ENCODE measurements at places on chromosomes 4 and X.

- DNase-seq = peak; percentile 26
Observed at GRCh38 chrX:134761788-134762187, 103.5 kb upstream of the PLAC1 start.

DNA sequence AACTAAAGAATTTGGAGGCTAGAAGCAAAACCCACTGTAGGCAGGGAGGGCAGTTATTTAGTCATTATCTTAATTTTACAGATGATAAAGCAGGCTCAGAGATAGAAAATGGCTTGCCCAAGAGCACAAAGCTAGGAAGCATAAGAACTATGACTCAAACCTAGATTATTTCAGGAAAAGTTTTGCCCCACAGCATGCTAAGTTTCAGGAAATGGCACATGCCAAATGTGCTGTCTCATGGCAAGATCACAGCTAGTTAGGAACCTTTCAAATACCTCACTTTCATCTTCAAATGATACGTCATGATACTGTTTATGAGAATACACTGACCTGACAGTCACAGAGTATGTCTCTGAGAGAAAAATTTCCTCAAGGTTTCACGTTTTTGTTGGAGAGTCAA, 78.5 kb upstream of the SPANXC start:
- no peak for DNase-seq

- peak; percentile 18 for DNase-seq
Observed at GRCh38 chrX:149456476-149457245, 48.4 kb downstream of the IDS start.

DNA sequence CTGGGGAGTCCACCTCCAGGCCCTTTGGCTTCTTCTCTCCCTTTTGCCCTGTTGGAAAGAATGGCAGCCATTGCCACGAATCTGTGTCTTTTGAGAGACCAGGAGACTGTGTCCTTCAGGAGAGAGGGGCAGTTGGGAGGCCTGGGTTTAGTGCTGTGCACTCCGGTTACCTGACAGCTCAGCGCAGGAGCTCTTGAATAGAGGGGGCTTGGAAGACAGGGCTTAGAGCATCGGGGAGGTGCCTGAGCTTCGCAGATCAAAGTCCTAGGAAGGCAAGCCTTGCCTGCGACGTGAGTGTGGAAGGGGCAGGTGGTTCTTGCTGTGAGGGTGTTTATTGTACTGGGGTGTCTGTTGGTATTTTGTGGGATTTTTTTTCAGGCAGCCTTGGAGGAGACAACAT, 41.9 kb upstream of the TADA2B start:
- no peak for DNase-seq

- no peak for DNase-seq
Observed at GRCh38 chrX:28599957-28600356, 12.7 kb downstream of the IL1RAPL1 start.

- no peak for DNase-seq
Observed at GRCh38 chr4:77003400-77003799, 53.8 kb downstream of the SEPTIN11 start.

GRCh38 chr4:158159054-158159717, 13.6 kb downstream of the GASK1B start:
- no peak for DNase-seq

DNA sequence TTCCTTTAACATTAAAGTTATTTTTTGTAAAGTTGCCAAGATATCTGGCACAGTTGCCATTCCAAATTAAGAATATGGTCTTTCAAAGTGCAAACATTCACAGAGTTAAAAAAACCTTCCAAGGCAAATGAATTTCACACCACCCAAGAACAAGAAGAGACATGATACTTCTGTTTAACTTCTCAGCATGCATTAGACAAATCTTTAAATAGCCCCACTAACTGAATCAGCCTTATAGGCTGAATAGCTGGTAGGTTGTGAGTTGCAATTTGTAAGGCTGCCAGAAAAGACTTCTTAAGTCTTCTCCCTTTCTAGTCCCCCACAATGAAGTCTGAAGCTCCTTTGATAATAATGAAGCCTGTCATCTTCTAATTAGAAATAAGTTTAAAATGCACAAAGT, 95.6 kb downstream of the MAPK10 start:
- DNase-seq = no peak

- DNase-seq = no peak
Observed at GRCh38 chr4:139282721-139283075, 2.7 kb upstream of the MGARP start.

- DNase-seq = peak; percentile 49
Observed at GRCh38 chrX:40151211-40152172, 53.7 kb upstream of the BCOR start.

- DNase-seq = no peak
Observed at GRCh38 chr4:75844151-75844662, 58.0 kb downstream of the PPEF2 start.

GRCh38 chr4:95108883-95109421, 351.2 kb downstream of the BMPR1B start:
- DNase-seq = no peak

- peak; percentile 39 for DNase-seq
Observed at GRCh38 chr4:153573881-153574802, 108.0 kb downstream of the TMEM131L start.

DNA sequence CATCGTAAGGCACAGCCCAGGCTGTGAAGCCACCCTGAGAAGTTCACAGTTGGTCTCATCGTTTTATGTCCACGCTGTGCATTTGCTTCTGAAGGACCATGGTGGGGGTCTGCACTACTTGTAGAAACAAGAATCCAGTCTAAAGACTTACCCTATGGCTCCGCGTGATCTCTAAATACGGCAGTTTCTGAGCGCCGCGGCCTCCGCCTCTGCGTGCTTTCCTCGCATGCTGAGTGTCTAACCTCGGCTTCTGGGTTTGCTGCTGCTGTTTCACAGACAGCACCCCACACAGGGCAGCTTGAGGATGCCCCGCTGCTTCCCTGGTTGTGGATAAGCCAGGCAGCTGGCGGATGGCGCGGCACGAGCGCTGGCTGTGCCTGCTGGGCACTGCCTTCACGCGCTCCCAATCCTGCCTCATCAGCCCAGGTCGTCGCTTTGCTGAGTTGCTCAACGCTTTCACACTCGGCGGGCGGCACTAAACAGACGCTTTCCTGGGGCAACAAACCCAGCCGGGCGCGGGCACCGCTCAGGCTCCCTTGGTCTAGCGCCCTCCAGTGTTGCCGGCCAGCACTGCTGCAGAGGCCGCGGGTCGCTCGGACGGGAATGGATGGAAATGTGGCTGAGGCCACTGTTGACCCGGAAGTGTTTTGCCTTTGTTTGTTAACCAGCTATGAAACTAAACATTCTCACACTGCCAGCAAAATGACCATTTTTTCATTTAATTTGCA, 39.2 kb downstream of the FGFRL1 start:
- peak; percentile 74 for DNase-seq

GRCh38 chr4:183729430-183730328, 70.6 kb downstream of the TRAPPC11 start:
- DNase-seq = no peak

DNA sequence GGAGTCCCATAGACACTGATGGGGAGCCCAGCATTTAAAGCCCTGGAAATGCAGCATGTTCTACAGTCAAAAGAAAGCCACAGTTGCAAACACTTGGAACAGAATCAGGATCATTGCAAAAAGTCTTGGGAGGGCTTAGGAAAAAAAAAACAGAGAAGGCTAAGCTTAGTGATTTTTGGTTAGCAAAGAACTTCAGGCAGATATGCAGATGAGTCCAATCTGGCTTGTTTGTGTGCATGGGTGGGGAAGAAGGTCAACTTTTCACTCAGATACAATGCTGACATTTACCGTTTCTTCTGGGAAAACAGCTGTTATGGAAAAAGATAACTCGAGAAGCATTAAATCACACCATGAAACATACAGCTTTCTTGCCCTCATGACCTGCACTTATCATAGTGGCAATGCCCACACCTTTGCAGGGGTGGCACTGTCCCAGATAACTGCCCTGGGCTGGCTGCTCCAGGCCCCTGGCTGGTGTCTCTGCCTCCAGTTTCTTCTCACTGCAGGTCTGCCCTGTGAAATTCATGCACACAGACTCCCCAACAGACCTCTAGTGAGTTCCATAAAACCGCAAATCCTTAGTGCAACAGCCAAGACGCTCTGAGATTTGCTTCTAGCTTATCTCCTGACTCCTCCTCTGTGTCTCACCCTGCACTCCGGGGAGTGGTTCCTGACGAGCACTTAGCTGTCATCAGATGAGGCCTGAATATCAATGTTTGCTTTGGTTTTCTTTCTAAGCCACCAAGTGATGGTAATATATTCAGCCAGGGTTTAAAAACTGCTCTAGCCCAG, 99.2 kb downstream of the DRD5 start:
- DNase-seq = no peak

- no peak for DNase-seq
Observed at GRCh38 chr4:3416270-3416669, 25.5 kb upstream of the HGFAC start.

DNA sequence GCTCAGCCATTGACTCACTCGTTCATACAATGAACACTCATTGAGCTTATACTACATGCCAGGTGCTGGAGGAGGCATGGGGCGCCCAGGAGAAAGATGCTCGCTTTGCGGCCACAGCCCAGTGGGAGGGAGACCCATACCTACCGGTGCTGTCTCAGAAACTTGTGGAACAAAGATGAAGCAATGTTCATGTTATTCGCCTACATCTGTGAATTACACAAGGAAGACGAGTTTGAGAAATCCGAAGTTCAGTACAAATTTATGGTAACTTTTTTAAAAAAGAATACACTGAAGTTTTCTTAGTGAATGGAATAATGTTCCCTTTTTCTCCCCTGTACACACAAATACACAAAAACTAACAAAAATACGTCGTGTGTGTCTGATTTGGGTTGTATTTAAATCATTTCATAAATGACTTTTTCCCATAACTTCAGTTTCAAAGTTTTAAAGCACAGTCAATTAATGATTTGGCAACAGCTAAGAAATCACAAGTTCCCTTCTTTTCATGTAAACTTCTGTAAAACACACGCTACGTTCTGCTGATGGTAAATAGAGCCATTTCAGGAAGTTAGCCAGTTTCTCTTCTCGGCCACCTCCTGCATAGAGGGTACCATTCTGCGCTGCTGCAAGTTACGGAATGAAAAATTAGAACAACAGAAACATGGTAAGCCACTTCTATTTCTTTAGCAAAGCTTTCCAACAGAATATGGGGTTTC, at the start of gene TLR8:
Gene TLR8, plus strand, starts transcription at position 575 of the 716 bp plus-strand sequence. Its CDS starts 87 bp downstream, at position 662.
- no peak for DNase-seq

GRCh38 chrX:100687128-100687527, 43.1 kb downstream of the SRPX2 start:
- DNase-seq = no peak

- DNase-seq = peak; percentile 81
Observed at GRCh38 chr4:28225050-28225449, 1364.4 kb downstream of the STIM2 start.

DNA sequence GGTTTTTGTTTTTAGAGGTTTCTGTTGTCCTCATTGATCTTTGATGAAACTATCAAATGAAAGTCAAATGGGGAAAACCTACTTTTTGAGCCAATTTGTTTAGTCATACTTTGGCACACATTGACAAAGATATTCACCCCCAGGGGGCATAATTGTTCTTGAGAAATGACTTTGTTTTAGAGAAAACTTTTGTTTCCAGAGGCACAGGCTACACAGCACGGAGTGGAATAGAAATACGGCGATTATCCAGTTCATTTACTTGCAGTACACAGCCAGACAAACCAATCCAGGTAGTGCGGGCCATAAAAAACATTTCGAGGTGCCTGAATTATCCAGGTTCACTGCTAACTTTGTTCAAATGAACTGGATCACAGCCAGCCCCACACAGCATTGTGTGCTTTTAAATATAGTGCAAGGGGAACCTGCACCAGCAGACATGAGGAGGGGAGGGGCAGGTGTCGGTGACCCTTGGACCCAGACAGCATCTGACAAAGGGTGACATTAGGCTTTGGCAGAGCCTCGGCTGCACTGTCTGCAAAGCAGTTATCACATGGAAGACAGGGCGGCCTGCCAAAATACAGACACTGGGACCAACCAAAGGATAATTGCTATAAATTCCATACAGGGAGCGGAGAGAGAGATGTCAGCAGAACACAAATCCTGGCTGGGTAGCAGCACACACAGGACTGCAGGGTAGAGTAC, 179.6 kb upstream of the NOCT start:
- DNase-seq = no peak

GRCh38 chr4:88619971-88620370, 27.7 kb downstream of the HERC3 start:
- DNase-seq = no peak

DNA sequence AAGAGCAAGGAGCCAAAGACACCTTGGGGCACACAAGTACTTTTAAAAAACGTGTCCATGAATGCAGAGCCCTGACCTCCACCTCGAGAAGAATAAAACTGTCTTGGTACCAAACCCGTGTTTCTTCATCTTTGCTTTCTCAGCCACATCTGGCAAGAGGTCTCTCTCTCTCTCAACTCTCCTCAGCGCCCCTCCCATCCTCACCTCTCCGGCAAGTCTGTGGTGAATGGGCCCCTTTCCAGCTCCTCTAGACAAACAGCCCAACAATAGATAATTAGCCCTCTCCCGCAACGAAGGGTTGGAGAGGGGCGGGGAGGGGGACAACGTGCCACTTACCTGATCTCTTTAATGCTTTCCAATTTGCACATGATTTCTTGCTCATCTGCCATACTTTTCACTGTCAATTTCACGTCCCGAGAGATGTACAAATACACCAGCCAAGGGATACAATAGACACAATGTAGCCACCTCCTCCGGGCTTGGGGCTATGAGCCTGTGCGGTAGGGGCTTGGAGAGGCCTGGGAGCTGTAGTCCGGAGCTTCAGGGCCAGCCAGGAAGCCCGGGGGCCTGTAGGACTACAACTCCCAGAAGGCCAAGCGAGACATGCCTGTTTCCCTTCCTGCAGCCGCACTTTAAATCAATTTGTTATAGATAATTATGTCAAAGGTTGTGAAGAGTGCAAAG, at the start of gene ZC4H2:
Gene ZC4H2, minus strand, starts transcription at position 462 of the 684 bp plus-strand sequence. Its CDS starts 73 bp downstream, at position 389.
- peak; percentile 93 for DNase-seq

GRCh38 chrX:1813809-1814208, 198.9 kb downstream of the ASMT start:
- DNase-seq = no peak

- no peak for DNase-seq
Observed at GRCh38 chrX:153921511-153922446, 4.3 kb downstream of the ARHGAP4 start.

DNA sequence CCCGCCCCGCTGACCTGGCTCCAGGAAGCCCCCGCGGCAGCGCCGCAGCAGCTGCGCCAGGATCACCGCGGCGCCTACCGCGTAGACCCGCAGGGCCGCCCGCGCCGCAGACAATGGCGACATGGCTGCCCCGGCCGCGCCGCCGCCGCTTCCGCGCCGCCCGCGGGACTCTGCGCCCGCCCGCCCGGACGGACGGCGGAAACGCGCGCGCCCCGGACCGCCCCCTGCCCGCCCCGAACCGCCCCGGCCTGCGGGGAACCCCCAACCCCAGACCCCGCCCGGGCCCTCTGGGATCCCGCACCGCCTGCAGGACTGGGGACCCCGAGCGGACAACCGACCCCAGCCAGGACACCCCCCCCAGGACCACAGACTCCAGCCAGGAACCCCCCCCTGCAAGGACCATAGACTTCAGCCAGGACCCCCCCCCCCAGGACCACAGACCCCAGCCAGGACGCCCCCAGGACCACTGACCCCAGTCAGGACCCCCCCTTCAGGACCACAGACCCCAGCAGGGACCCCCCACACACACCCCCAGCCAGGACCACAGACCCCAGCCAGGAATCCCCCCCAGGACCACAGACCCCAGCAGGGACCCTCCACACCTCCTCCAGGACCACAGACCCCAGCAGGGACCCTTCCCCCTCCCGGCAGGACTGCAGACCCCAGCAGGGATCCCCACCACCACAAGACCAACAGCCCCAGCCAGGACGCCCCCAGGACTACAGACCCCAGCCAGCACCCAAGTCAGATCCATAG, at the start of the genes DHRSX and ZBED1:
Gene DHRSX, minus strand, starts transcription at position 174 of the 756 bp plus-strand sequence. Its CDS starts 51 bp downstream, at position 123.
Gene ZBED1, minus strand, starts transcription at position 174 of the 756 bp plus-strand sequence. CDS start 10,257 bp downstream, outside the sequence.
- DNase-seq = peak; percentile 48
